ENCODE measurements at places on chromosomes 6 and 20.

DNA sequence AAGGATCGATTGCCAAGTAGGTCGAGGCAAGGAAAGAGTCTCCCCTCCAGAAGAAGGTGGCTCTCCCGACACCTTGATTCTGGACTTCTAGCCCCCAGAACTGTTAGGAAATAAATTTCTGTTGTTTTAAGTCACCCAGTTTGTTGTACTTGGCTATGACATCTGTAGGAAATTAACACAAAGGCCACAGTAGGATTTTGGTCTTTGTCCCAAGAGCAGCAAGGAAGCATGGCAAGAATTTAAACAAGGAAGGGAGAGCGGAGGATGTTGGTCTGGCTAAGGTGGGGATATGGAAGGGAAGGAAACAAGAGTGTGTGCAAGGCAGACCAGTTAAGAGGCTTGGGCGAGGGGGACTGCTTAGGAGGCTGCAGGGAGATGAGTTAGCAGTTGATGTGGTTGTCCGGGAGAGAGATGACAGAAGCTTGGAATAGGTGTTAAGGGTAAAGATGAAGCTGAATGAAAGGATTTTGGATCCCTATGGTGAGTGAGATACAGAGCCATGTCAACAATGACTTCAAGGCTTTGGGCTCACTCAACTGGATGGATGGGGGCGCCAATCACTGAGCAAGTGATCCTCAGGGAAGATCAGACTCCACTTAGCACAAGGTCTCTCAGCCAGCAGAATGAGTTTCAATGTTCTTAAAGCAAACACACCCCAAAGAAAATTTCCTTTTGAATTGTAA lies 140.5 kb upstream of the ZNF217 start:
- DNase-seq, result no peak

DNA sequence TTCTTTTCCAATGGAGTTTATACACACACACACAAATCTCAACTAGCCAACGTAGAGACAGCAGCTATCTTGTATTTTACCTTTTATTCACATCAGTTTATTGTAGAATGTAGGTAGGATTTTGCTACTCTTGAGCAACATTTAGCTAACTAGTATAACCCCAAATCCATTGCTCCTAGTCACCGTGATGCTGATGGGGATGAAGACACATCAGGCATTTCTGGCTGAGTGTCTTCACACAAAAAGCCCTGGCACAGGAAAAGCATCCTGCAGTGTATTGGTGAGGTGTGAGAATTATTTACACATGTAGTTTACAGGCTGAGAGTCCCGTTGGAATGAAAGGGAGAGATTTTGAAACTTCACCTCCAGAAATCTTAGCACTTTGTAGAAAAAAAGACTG lies 65.9 kb upstream of the FBXL4 start:
- DNase-seq, result no peak

DNA sequence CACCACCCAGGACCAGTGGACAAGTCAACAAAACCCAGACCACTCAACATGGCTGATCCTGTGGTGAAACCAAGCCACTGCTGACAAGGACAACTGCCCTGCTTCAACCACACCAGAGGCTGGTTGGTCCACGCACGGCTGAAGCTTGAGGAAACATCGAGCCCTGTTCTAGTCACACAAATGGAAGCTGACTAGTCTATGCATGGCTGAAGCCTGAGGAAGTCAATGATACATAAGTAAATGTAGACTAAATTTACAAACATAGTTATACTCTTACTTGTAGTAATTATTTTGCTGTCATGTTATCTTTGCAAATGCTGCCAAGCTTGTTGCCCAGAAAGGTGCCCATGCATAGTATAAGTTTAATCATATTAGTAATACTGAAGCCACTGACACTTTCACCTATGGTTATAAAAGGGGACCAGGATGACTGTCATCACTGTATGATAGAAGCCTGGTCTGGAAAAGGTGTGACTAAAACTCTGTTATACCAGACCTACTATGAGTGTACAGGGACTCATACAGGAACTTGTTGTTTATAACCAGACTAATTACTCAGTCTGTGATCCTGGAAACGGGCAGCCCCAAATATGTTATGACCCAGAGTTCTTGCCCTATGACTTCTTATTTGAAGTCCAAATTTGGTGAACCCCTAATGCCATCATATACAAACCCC lies 5.6 kb downstream of the IL22RA2 start:
- DNase-seq, result no peak

GRCh38 chr6:138211048-138211581 lies 7.2 kb downstream of the PBOV1 start:
- DNase-seq, result no peak

- no peak for DNase-seq
These were observed 82.1 kb upstream of the DTNBP1 start for GRCh38 chr6:15744818-15745402.

DNA sequence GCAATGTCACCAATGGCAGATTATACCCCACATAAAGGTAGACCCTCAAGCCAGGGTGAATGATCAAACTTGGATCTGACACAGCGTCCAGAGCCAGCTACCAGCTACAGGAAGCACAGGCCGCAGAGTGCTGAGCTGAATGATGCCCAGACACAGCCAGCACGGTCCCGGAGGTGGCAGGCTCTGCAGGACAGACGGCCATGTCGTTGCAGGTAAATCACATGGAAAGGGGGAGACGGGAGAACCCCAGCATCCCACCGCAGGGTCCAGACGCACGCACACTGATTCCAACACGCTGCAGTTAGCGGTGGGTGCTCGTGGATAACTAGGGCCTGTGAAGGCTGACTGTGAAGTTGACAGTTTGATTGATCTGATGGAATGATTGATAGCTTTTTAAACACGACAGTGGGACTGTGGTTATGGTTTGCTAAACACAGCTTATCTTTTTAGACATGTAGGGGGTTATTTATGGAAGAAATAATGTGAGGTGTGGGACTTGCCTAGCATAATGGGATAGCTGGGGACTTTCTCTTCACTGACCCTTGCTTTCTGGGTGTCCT lies 228.5 kb downstream of the ERMARD start:
- no peak for DNase-seq

DNA sequence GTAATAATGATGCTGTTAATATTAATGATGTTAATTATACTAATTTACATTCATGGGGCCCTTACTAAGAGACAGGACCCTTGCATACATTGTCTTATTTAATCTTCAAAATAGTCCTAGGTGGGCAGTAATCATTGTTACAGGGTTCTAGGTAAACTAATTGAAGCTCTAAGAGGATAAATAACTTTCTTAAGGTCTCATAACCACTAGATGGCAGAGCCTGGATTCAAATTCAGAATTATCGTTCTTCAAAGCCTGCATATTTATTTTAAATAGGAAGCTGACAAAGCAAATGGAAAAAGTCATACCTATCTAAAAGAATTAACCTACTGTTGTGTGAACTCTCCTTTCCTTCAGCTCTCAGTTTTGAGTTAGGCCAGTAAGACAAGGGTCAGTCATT lies 23.5 kb downstream of the PTCHD4 start:
- DNase-seq, result no peak

DNA sequence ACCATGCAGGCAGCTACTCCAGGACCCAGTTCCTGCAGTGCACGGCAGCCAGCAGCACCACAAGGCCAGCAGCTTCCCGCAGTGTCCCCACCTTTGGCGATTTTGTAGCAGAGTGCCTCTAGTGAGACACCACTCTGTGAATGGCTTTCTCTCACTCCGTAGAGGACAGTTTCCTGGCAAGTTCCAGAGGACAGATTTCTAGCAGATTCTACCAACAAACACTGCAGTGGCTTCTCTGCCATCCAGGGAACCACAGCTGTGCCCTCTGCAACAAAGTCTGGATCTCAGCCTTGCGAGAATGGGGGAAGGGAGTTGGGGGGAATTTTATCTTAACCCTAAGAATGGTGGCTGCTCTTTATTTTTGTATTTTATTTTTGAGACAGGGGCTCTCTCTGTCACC lies 28.7 kb downstream of the SNHG17 start:
- DNase-seq, result no peak

DNA sequence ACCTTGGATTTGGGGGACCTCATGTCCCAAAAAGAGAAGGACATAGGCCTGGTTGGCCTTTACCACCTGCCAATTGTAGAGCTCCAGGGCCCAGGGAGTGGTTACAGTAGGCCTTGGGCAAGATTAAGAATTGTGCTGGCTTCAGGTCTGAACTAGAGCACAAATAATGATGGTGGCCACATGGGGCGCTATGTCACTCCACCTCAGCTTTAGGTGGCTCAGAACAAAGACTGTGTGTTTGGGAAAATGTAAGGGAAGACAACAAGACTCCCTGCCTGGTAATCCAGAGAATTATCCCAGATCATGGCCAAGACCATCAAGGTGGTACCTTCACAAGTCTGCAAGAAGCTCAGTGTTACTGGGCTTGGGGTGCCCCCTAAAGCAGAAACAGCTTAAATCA lies 224.9 kb upstream of the OPRM1 start:
- no peak for DNase-seq

All from activated naive CD4-positive, alpha-beta T cell (primary cell).